Stimulated activated CD4-positive, alpha-beta T cell treated with anti-CD3 and anti-CD28 coated beads, Interleukin-1b, Interleukin-23, amount 100 ng/mL, for 24 hours (primary cell): ENCODE measurements at places on chromosomes 7 and 10.

GRCh38 chr10:107865691-107866090 is 701.2 kb upstream of the SORCS1 start:
- no peak for DNase-seq

DNA sequence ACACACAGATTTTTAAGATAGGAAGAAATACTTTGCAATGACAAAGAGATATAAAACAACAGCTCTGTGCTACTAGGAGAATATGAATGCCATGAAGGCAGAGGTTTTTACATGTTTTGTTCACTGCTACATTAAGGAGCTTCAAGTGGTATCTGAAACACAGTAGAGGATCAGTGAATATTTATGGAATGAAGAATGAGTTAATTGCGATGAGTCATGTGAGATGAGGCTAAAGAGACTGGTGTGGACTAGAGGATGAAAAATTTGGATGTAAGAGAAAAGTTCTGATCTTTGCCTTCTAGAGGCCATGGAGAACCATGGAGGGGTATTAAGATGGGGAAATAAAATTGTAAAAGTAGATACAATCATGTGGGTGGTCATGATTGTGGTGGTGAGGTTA is 434.2 kb downstream of the PHTF2 start:
- no peak for DNase-seq

- no peak for DNase-seq
Measured at GRCh38 chr7:139367438-139368155, 7.9 kb downstream of the LUC7L2 start.

- DNase-seq: no peak
Measured at GRCh38 chr7:43742692-43743091, 13.4 kb upstream of the COA1 start.

- no peak for DNase-seq
Measured at GRCh38 chr7:153170287-153170686, 410.7 kb downstream of the ACTR3B start.

DNA sequence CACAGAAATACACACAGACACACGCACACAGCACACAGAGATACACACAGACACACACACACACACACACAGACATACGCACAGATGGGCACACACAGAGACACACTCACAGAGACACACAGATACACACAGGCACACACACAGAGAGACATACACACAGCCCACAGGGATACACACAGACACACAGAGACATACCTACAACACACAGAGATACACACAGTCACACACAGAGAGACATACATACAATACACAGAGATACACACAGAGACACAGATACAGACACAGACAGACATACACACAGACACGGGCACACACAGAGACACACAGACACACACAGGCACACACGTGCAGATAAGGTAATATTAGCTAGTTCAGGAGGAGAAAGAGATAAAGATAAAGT is 76.9 kb downstream of the EGFR start:
- no peak for DNase-seq

GRCh38 chr7:49800031-49800430 is 26.6 kb downstream of the VWC2 start:
- DNase-seq: no peak

DNA sequence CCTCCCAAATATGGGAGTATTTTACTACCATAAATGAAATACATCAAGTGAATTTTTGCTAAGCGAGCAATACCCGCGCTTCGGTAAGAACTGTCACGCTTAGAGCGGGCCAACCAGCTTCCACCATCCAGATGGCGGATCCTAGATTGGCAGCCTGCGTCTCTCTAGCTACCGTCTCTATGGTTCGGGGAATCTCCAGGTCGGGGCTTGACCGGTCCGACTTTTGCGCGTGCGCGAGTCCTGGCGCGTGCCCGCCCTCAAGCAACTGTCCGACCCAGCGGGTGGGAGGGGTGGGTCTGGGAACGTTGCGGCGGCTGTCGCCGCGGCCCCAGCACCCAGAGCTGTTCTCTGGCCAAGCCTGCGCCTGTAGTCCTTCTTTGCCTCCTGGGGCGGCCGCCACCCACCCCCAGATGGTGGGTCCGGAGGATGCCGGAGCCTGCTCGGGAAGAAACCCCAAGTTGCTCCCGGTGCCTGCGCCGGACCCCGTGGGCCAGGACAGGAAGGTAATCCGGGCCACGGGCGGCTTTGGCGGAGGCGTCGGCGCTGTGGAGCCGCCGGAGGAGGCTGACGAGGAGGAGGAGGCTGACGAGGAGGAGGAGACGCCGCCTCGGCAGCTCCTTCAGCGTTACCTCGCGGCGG is at the start of gene TBC1D12:
TBC1D12 (plus strand) TSS at position 338 of the 639 bp plus-strand sequence; CDS start at position 411, 73 bp downstream.
- DNase-seq: no peak

DNA sequence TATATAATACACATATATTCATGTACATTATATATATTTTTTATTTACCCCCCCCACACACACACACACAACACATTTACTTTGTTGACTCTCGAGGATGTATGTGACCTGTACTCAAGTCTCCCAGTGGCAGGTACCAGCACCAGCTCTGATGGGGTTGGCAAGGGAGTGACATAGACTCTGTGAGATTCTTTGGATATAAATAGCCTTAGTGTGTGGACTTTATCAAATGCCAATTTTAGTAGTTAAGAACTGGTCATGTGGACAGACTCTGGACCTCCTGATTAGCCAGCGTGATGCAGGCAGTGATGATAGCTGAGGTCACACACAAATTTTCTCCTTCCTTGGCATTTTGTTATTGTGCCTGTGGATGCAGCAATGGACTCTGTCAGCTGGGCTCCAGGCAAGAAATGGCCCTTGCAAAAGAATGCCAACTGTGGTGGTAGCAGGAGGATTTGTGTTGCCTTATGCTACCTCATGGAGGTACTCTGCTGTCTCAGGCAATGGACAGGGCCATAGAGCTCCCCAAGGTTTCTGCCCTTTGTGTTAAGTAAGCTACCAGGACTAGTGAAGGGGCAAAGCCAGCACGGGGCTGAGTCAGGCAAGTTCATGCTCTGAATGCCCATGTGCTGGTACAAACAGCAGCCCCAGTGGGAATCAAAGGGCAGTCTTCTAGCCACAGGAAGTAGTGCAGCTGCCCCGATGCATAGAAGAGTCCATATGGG is 224.6 kb upstream of the ZWINT start:
- DNase-seq: no peak

- DNase-seq: no peak
Measured at GRCh38 chr7:28698840-28699239, 259.3 kb downstream of the TRIL start.

GRCh38 chr7:184294-185264 is 7.8 kb upstream of the FAM20C start:
- no peak for DNase-seq

DNA sequence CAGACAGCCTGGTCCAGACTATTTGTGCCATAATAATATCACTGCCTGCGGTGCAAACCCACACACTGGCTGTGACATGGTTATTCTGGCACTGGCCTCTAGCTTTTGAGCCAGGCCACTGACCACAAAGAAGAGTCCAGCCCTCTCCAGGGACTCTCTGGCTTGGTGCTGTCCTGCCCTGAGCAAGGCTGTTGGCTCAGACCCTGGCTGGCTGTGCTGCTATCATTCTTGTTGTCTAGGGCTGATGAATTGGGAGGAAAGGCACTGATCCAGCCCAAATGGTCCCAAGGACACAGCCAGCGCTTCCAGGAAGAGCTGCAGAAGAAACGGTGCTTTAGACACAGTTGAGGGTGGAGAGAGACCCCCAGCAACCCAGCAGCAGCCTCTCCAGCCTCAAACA is 80.8 kb downstream of the TMEM130 start:
- DNase-seq: no peak

GRCh38 chr7:32275216-32276009 is 205.2 kb upstream of the PDE1C start:
- DNase-seq: no peak

DNA sequence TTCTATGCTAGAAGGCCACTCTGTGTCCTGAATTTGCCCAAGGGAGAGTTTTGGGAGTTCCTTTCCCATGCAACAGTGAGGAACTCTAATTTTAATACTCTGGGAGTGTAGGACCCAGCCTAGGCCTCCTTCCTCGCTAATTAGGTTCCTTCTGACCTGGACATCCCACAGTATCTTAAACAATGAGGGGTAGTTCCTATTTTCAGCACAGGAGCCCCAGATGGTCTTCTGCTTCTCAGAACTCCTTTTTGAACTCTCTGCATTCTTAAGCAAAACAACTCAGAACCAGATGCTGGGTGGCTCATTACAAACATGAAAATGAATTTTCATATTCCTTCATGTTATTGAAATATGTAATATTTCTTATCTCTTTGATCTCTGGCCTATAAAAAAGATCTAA is 116.9 kb downstream of the LRMDA start:
- DNase-seq: no peak

DNA sequence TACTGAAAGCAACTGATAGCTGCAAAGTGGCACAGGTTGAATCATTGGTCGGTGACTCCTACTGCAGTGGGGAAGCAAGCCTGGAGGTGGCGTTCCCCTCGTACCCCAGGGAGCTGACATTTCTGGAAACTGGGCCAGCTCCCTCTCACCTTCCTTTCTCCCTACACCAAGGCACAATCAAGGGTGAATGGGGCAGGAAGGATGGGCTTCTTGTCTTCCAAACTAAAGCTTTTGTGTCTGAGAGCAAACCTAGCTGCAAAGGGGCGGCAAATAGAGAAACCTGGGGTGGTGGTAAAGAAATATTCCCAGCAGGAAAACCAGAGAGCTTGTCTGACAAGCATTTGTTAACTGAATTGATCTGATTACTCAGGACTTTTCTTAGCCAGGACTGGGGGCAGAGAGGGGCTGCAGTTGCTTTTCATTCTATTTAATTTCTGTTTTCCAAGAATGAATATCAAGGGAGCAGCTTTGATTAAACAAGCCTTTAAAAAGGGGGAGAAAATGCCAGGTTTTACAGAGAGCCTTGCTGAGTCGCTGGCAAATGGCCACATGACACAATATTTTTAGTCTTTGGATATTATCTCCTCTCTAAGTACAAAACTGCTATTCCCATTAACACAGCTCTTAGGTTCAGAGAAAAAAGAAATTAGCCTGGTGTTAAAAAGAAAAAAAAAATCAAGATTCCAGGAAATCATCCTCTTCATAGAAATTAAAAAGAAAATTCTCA is 27.8 kb downstream of the CDHR3 start:
- no peak for DNase-seq

- no peak for DNase-seq
Measured at GRCh38 chr10:129956876-129957673, 7.0 kb downstream of the EBF3 start.

DNA sequence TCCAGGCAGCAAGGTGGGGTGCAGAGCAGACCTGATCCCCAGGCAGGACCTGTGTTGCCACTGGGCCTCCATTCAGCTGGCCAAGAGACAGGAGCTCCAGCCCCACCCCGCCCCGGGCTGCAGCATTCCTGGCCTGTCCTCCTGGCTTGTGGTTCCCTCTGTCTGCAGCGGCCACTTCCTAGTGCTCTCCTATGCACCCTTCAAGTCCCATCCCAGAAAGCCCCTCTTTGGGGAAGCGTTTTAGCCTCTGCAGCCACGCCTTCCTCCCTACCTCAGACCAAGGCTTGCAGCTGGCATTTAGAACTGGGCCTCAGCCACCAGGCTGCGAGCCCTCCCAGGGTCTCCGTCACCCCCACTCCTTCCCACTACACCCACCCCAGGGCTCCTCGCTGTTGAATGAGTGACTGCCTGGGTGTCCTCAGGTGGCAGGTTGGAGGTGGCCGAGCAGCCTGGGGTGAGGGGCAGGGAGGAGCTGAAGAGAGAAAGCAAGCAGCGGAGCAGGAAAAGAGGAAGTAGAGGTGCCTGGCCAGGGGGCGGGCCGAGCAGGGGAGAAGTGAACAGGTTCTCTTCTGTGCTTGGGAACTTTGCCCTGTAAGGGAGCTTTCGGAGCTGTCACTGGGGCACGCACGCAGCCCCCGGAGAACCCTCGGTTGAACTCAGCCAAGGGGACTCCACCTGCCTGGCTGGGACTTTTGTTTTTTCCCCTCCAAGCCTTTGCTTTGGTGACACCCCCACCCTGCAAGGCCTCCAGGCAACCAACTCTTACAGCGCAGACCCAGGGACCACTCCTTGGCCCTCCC is 109.1 kb upstream of the TNRC18 start:
- no peak for DNase-seq

DNA sequence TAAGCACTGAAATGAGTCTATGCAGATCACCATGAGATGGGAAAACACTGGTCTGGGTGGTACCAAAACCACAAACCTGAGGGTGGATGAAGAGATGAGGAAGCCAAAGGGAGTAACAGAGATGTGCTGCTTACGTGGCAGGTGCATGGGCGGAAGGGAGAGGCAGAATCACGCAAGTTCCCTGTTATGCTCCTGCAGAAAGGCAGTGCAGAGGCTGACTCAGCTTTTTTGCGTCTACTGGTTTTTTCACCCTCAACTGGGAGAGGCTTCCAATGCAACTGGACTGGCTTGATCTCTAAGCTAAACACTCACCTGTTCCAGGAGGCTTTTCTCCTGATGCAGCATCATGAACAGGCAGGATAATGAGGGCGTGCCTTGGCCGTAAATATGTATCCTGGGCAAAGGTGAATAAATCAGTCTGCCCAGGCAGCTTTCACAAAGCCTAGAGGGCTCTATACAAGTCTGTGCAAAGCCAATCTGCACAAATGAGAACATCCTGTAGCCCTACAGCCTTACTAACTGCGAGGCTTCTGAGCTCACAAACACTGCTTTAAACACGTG is 95.4 kb upstream of the AFAP1L2 start:
- peak; percentile 59 for DNase-seq

DNA sequence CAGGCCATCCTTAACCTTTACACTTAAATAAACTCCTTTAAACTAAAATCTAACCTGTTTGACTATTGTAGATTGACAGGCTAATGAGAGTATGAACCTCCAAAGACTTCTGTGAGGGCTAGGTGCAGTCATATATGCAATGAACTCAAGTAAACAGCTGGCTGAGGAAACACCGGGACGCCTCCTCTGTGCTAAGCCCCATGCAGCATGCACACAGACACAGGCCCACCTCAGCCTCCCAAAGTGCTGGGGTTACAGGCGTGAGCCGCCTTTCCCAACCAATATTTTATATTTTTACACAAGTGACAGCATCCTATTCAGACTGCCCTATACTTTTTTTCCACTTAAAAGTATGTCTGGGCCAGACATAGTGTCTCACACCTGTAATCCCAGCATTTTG is 1.5 kb upstream of the FXYD4 start:
- no peak for DNase-seq

GRCh38 chr10:71796749-71797405 is 23.6 kb upstream of the VSIR start:
- DNase-seq: no peak

DNA sequence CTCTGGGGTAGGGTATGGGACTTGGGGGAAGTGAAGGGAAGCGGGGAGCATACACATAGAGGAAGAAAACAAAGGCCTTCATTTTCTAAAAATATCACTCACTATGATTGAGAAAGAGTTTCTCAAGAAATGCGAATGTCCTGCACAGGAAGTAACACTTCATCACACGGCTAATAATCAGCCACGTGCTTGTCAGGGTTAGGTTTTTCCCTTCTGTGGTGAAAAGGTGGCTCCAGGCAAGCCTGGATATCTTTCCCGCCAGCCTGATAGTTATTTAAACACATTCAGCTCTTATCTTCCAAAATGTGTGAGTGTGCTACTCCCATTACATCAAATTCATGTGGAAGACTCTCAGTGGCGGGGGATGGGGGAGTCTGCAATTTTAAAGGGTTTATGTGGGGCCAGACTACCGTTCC is 166.4 kb upstream of the ADO start:
- DNase-seq: no peak
